Motor neuron (in vitro differentiated cells): ENCODE measurements at places on chromosomes 16 and 17. TPM values are rescaled to one million over a fixed set of nuclear protein-coding genes. Genes with fewer than 3 reads are reported as not detected.

GRCh38 chr16:47057630-47057993 lies 84.1 kb upstream of the DNAJA2 start:
- no peak for ATAC-seq

DNA sequence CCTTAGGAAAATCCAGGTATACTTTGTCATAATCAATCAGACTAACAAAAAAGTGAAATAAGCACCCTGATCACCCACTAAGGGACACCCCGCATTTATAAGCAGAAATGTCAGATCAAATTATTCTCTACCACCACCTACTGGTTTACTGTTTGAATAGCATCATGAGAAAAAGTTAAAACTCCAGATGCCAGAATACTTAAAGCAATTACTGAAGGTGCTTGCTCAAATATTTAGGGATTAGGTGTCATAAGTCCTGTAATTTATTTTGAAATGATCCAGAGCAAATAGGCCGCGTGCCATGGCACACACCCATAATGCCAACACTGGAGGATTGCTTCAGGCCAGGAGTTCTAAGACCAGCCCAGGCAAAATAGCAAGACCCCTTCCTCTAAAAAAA lies 2.3 kb downstream of the TOP2A start:
- no peak for ATAC-seq

The FOXO3B gene
- 11.2 and 11.3 TPM in 2 replicates for total RNA-seq

The CCL16 gene
- not detected in 2 replicates for total RNA-seq

DNA sequence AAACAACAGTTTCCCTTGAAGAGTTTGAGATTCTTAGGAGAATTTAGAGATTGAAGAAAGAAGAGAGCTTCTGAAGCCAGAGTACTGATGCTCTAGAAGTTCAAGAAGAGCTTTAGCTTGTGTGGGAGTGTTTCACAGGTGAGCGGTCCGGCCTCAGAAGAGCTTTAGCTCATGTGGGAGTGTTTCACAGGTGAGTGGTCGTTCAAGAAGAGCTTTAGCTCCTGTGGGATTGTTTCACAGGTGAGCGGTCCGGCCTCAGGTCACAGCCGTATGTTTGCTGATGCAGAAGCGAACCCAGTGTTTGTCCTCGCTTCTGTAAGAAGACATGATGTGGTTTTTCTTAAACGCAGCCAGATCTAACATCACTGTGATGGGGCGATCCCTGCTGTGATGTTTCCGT lies 76.4 kb downstream of the SEC14L1 start:
- ATAC-seq = no peak

DNA sequence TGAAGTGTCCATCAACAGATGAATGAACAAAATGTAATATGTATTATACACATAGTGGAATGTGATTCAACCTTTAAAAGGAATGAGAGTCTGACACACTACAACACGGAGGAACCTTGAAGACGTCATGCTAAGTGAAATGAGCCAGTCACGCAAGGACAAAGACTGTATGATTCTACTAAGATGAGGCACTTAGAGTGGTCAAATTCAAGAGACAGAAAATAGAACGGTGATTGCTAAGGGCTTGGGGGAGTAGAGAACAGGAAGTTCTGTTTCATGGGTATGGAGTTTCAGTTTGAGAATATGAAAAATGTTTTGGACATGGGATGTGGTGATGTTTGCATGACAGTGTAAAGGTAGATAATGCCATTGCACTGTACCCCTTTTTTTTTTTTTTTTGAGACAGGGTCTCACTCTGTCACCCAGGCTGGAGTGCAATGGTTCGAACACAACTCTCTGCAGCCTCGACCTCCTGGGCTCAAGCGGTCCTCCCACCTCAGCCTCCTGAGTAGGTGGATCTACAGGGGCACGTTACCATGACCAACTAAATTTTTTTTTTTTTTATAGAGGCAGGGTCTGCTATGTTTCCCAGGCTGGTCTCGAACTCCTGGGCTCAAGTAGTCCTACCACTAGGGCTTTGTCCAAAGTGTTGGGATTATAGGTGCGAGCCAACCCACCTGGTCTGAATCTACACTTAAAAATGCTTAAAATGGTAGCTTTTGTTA lies 2.9 kb upstream of the CCDC102A start:
- ATAC-seq = no peak
